ENCODE measurements at places on chromosomes 2 and 18.

- no peak for DNase-seq
Measured at GRCh38 chr2:25320077-25320476, 21.6 kb downstream of the DNMT3A start.

DNA sequence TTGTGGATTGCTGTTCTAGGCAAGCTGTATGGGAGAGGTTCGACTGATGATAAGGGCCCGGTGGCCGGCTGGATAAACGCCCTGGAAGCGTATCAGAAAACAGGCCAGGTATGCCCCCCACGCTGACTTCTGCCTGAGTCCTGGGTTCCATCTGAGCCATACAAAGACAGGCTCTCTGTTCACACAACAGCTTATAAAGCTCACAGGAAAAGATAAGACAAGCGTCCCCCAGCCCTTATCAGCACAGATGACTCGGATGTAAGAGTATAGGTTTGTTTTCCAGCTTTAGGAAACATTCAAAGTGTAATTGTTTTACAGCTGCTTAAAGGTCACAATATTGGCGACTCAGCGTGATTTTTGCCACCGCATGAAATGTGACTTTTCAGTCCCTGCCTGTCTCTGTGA is 12.7 kb downstream of the CNDP2 start:
- peak; percentile 39 for DNase-seq

- no peak for DNase-seq
Measured at GRCh38 chr2:10776231-10776977, 36.2 kb downstream of the PDIA6 start.

DNA sequence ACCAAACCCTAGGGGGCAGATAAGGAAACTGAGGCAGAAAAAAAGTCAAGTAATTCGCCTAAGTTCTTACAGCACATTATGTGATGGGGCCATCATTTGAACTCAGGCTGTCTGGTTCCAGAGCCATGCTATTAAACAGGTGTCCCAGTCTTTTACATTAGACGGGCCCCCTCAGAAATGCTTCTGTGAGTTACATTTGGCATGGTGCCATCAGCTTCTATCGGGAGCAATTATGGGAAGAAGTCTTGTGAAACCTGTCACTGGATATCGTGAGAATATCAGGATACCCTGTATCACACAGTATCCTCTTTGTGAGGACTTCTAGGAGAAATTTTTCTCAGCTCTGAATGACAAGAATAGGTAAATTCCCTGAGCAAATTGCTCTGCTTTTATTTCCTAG is 143.7 kb upstream of the NOSTRIN start:
- no peak for DNase-seq

DNA sequence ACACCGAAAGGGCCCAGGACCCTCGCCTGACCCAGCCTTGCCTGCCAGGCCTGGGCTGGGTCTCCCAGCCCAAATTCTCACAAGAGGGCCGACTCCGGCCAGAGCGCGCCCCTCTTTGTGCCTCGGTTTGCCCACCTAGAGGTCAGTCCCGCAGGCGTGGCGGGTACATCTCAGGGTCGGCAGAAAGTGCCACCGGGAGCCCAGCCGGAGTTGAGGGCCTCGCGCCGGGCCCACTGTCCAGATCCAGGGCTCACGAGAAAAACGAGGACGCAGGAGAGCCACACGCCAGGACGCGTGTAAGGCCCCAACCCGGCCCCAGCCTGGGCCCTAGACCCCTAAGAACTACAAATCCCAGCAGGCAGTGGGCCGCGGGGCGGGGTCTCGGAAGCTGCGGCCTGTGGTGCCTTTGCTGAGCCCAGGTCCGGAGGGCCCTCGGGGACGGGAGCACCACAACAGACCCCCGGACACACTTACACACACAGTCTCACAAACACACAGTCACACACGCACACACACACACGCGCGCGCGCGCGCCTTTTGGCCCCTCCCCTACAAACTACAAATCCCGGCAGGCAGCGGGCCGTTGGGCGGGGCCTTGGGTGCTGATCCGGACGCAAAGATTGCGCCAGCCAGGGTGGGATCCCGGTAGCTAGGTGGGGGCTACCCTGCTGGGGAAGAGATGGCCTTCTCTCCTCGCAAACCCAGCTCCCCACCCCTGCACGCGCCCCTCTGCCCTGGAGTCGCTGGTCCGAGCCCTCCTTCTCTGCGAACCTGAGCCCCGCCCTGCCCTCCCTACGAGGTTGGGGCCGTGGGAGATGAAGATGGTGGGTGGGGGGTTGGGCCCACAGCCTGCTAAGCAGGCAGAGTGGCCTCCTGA is at the start of gene SH2D6:
TSS of gene SH2D6 (plus strand) at position 583 of the 877 bp plus-strand sequence. CDS start 10,752 bp downstream, outside the sequence.
- no peak for DNase-seq

DNA sequence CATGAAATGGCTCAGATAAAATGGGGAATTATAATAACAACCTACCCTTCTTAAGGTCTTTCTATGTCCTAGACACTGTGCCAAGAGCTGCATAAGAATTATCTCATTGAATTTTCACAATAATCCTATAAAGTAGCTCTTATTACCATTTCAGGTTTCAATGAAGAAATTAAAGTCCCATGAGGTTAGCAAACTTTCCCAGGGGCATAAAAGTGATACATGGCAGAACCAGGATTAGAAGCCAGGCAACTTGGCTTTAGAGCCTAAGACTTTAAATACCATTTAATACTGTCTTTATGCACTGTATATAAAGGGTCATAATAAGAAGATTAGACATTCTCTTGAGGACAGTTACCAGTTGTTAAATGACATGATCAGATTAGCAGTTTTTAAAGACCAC is 130.1 kb downstream of the GCA start:
- DNase-seq: no peak

GRCh38 chr18:56593906-56594305 is 44.5 kb downstream of the TXNL1 start:
- DNase-seq: no peak
